Upper lobe of right lung (tissue), 1 donor: ENCODE measurements at places on chromosomes 6 and 20. TPM values are rescaled to one million over a fixed set of nuclear protein-coding genes. Genes with fewer than 3 reads are reported as not detected.

DNA sequence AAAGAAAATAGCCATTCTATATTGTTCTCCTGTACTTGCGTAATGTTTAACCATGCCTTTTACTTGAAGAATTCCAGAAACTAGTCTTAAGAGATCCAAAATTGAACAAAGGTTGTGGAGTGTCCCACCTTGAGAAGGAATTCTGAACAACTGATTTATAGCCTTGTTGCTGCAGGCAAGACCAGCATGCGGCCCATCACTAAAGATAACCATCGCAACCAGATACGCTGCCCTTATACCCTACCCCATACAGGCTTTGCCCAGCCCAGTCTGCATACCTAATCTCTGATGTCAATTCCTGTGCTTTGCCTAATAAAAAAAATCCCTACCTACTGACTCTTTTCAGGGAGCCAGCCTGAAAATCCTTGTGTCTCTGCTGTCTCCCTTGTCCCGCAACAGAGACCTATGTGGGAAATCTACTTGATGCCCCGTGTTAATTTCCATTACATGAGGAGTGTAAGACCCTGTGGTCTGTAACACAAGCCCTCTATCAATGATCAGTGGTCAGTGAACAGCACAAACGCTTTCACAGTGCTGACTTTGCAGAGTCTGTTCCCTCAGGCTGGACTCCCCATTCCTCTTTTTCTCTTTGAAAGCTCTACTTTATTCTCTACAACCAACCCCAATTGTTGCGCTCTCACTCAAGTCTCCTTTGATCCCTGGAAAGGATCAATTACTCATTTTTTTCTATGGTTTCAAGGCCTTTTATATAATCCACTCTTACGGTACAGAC is 125.7 kb upstream of the BTBD3 start:
- no peak for DNase-seq

Gene STMND1
- not detected for total RNA-seq

- no peak for DNase-seq
Observed at GRCh38 chr20:15759594-15759993, 813.7 kb downstream of the KIF16B start.

- no peak for DNase-seq
Observed at GRCh38 chr20:52840041-52840440, 132.1 kb upstream of the TSHZ2 start.

GRCh38 chr20:25245461-25245860 is 2.4 kb upstream of the PYGB start:
- no peak for DNase-seq
